ENCODE measurements at places on chromosomes 13 and 19. TPM values are rescaled to one million over a fixed set of nuclear protein-coding genes. Genes with fewer than 3 reads are reported as not detected.

DNA sequence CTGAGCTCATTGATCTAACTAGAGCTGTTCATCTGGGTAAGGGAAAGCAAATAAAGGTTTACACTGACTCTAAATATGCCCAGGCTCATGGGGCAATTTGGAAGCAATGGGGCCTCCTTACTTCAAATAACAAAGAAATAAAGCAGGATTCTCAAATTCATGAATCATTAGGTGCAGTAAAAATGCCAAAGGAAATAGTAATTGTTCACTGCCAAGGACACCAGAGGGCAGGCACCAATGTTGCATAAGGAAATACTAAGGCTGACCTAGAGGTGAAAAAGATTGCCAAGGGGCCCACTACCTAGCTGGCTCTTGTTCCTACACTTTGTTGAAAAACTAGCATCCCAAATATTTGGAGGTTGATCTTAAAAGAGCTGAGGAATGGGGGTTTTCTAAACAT is 1686.7 kb upstream of the MIR17HG start:
- DNase-seq = no peak

DNA sequence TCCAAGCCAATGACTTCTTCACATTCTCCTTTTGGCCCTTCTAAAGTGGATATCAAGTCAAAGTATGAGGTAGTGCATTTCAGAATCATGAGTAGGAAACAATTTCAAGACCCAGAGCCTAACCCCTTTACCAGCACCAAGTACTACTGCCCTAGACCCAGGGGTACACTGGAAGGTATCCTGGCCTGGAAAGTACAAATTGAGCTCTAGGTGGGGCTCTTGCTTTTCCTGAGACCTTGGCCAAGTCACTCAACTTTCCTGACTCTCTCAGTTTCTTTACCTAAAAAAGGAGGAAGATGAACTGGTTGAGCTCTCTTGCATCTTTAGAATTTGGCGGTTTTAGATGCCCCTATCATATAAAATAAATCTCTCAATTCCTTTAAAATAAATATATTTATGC is 204.7 kb downstream of the FGF14 start:
- DNase-seq = no peak

- no peak for DNase-seq
Observed at GRCh38 chr13:73212482-73212881, 153.7 kb downstream of the KLF5 start.

DNA sequence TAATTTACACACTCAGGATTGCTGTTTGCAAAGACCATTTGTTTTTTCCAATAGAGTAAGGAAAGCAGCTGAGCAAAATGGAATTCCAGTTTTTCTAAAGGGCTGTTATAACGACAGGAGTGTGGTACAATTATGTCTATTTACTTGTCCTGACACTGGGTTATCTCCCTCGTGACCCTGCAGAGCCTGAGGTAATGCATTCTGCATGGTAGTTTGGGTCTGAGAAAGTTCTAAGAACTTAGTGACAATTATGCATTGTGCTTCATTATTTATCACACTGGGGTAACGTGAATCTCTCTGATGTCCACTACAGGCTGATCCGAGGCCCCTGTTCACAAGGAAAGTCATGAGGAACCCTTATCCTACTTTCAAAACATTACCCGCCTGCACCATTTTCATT is 50.7 kb upstream of the EDNRB start:
- no peak for DNase-seq

- no peak for DNase-seq
Observed at GRCh38 chr13:51768378-51768921, 35.5 kb downstream of the DHRS12 start.

- no peak for DNase-seq
Observed at GRCh38 chr13:95354680-95355487, 53.6 kb upstream of the ABCC4 start.

DNA sequence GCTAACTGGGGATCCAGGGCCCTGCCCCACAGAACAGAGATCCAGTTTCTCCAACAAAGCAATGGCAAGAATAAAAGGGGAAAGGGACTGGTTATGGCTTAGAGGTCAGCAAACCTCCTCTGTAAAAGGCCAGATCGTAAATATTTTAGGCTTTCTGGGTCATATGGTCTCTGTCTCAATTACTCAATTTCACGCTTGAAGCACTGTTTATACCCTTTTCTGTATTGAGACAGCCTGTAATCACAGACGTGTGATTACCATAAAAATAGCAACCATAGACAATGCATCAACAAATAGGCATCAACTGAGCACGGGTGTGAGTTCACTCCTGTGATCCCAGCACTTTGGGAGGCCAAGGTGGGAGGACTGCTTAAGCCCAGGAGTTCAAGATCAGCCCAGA is 9.3 kb downstream of the RAB3D start:
- DNase-seq = no peak

GRCh38 chr13:112095354-112095753 is 28.4 kb downstream of the SOX1 start:
- DNase-seq = no peak

DNA sequence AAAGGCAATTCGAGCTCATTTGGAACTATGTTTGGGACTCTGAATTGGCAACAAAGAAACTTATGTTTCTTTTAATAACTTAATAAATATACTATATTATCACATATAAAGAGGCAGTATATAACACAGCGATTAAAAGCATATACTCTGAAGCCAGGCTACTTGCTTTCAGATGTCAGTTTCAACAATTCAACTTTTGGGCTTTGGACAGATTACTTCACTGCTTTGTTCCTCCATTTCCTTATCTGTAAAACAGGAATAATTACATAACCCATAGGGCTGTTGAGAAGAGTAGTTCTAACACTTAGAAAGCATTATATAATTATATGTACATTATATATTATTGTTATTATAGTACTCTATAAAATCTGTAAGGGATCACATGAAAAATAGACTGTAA is 107.2 kb downstream of the EDNRB start:
- DNase-seq = no peak

DNA sequence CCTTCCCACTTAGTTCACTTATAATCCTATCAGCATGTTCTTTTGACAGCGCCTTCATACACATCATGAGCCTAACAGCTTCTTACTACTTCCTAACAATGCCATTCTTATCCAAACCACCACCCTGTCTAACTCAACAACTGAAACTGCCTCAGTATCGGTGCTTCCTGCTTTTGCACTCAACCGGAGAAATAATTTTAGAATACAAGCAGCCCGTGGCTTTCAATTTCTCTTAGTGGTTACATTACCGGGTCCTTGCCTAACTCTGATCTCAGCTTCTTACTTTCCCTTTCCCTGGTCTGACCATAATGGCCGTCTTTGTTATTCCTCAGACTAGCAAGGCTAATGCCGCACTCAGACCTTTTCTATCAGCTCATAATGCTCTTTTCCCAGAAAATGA is 17.0 kb downstream of the ZFP82 start:
- no peak for DNase-seq

- no peak for DNase-seq
Observed at GRCh38 chr13:39406688-39407087, 196.3 kb downstream of the LHFPL6 start.

GRCh38 chr19:32165141-32165540 is 180.3 kb upstream of the ZNF507 start:
- DNase-seq = no peak

DNA sequence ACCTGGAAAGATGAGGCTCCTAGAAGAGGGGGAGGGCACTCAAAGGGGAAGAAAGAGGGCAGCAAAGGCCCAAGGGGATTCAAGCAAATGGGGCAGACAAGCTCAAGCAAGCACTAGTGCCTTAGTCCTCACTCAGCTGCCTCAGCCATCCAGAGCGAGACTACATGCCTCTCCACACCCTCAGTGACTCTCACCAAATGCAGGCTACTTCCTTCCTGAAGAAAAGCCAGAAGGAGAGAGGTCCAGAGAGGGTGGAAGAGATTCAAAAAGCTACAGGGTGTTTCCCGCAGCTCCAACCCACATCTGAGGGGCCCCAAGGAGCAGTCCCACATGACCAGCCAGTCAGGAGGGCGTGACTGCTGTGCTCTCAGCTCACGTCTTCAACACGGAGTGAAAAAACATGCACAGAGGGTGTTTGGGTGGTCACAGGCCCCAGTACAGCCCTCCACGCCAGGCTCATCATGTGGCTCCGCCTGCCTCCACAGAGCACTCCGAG is 40.5 kb downstream of the MIPEP start:
- no peak for DNase-seq

DNA sequence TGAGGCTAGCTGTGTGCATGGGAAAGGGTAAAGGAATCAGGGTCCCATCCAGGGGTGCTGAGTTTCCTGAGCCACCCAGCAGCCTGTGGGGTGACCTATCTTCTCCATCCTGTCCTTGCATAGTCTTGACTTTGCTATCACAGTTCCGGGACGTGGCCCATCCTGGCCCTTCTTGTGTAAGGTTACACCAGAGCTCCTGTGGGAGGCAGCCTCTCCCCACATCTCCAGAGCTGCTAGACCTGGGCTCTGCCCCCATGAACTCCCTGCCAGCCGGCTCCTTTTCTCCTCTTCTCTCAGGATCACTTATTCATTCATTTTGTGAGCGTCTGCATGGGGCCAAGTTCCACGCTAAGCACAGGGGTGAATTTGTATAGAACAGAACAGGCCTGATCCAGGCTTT is 238.9 kb downstream of the TSHZ3 start:
- DNase-seq = no peak

GRCh38 chr19:2261438-2262172 is 5.4 kb upstream of the JSRP1 start:
- DNase-seq = no peak

- DNase-seq = no peak
Observed at GRCh38 chr19:4088975-4089374, 22.3 kb upstream of the ZBTB7A start.

GRCh38 chr19:32824191-32824751 is 45.3 kb downstream of the SLC7A9 start:
- no peak for DNase-seq

GRCh38 chr19:22532388-22533300 is 101.5 kb upstream of the ZNF492 start:
- DNase-seq = no peak

DNA sequence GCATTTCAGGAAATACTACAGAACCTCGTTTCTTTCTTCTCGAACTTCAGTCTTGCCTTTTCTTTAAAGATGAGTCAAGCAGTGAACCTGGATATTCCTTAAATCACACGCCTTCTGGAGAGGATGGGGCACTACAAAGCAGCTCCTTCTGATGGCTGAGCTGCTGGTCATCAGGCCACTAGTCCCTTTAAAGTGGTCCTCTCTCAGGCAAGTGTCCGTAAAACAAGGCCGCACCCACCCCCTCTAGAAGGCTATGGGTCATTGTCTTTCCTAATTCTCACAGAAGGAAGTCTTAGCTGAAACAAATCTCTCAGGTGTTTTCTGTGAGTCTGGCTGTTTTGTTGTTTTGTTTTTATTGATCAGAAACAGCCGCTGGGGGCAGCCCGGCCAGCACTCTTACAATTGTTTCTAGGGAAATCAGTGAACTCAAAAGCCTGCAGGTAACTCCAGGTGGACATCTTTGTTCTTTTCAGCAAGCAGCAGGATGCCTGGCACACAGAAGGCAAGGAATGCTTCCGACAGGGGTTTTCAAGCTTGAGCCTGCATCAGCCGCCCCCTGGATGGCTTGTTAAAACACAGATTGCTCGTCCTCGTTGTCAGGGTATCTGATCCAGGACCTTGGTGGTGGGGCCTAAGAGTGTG is 45.4 kb downstream of the MBNL2 start:
- DNase-seq = no peak

DNA sequence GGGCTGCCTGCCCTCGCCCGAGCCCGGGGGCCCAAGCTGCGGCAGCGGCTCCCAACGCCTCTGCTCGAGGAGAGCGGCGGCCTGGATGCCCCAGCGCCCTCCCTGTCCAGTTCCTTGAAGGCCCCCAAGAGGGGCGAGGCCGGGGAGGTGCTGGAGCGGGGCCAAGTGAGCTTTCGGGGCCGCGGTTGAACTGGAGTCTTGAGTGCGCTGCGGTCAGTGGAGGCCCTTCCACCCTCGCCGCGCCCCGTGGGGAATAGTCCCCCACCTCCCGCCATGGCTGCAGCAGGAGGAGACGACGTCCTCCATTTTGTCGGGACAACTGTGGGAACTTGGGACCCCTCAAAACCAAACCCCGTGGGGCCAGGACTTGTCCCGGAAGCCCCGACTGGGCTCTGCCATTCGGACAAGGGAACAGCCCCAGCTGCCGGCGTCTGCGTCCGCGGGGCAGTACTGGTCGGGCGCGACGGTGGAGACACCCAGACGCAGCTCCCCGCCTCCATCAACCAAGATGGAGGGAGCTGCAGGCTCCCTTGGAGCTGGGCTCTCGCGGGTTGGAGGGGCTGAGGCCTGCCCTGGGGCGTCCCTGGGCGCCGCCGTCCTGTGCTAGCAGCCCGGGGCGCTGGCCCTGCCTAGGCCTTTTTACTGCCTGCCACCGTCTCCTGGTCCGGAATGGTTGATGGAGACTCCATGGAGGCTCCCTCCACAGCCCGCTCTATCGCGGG is 736 bp upstream of the ZMYM5 start:
- DNase-seq = peak; percentile 83

- no peak for DNase-seq
Observed at GRCh38 chr13:72384186-72384823, 343.1 kb downstream of the MZT1 start.

DNA sequence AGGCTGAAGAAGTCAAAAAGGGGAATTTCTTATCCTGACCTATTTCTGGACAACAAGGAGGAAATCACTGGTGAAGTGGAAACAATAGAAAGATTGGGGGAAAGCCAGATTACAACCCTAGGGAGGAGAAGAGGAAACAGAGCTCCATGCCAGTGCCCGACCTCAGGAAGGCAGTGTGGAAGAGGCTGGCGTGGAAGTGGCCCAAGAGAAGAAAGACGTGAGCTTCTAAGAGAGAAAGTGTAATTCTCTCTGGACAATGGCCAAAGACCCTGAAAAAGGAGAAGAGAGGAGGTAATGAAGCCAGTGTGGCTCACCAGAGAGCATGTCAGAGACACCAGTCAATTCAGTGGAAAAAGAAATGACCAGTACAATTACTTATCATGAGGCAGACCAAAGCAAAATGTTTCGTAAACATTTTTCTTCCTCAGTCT is 52.6 kb upstream of the URAD start:
- DNase-seq = no peak

- no peak for DNase-seq
Observed at GRCh38 chr19:18730885-18731513, 47.5 kb downstream of the CRTC1 start.

DNA sequence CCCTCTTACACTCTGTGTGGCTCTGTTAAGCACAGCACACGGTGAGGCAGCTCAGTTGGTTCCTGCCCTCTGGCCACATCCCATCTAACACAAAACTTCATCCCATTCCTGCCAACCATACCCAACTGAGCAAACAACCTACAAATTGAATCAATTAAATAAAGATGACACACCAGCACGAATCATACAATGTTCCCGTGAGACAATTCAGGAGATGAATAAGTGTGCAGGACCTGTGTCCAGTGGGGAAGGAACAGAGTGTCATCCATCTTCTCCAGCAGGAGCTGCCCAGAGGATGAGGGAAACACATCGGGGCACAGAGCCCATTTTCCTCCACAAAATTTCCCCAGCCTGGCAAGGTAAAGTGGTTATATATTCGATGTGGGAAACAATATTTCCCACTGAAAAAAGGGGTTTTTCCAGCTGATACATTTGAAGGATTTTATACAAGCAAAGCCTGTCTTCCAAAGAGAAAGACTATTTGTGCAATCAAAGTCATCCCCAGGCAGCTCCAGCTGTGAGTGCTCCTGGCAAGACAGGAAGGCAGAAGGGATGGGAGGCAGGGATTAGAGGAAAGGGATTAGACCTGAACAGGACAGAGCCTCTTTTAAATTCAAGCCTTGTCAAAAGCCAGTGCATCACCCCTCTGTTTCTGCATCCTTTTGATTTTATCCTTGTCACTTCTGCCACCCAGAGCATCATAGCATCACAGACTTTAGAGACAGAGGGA is 240.2 kb downstream of the LHFPL6 start:
- DNase-seq = no peak

R3HDM4 gene
- total RNA-seq = 6.2 TPM

EHD2 gene
- total RNA-seq = 7.4 TPM

ASPDH gene
- not detected for total RNA-seq

NANOS2 gene
- total RNA-seq = not detected

AMH gene
- 3.0 TPM for total RNA-seq
